Activated CD4-positive, alpha-beta memory T cell treated with anti-CD3 and anti-CD28 coated beads for 36 hours (primary cell): ENCODE measurements at places on chromosomes 1 and 21.

DNA sequence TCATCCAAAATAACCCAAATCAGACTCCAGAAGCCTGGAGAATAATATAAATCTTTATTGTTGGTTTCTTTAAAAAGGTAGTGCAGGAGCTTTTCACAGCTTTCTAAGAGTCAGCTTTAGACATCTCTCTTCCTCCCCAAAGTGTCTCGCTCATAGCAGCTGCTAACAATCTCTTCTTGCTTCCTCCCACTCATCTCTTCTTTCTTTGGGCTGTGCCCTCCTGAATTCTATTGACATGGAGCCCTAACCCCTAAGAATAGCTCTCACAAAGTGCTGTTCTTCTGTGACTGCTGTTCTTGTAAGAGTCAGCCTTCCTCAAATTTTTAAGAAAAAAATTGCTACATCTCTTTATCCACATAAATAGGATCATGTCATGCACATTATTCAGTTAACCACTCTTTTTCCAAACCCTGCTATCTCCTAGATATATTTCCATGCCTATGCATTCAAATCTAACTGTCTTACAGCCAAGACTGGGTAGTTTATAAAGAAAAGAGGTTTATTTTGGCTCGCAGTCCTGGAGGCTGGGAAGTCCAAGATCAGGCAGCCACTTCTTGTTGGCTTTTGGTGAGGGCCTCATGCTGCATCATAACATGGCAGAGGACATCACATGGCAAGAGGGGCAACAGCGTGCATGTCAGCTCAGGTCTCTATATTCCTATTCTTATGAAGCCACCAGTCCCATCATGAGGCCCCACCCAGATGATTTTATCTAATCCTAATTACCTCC is 301.0 kb upstream of the POU3F1 start:
- H3K4me3 ChIP-seq, result no peak overlapping the region
- H3K27me3 ChIP-seq, result peaks cover 14% of the 10 kb centered on the region
- no peak for DNase-seq
- peaks cover 7% of the 10 kb centered on the region for H3K4me1 ChIP-seq

DNA sequence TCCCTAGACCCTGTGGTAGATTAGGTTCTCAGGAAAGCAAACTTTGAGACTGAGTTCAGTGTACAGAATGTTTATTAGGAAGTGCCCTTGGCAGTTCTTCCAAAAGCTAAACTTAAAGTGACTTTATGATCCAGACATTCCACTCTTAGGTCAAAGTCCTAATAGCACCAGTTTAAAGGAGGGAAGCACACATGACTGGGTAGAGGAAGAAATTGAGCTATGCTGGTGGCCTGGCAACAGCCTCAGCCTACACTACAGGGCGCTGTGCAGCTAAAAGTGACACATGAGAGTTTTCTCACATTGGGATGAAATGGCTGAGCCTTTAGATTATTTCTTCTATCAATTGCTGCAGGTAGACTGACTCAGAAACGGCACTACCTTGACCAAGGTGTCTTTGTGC is 280.4 kb downstream of the BRINP2 start:
- no peaks in the 10 kb centered on the region for H3K27me3 ChIP-seq
- H3K36me3 ChIP-seq, result no peaks in the 10 kb centered on the region
- no peak overlapping the region for H3K4me3 ChIP-seq
- no peak overlapping the region for H3K27ac ChIP-seq
- DNase-seq, result no peak
- H3K4me1 ChIP-seq, result no peaks in the 10 kb centered on the region

- DNase-seq, result no peak
- H3K27me3 ChIP-seq, result no peaks in the 10 kb centered on the region
- no peak overlapping the region for H3K27ac ChIP-seq
- no peaks in the 10 kb centered on the region for H3K4me1 ChIP-seq
- no peak overlapping the region for H3K4me3 ChIP-seq
- no peaks in the 10 kb centered on the region for H3K36me3 ChIP-seq
These were observed 112.9 kb downstream of the CDC7 start for GRCh38 chr1:91613595-91613994.

- H3K27me3 ChIP-seq, result no peaks in the 10 kb centered on the region
- H3K4me3 ChIP-seq, result no peak overlapping the region
- no peak for DNase-seq
- H3K36me3 ChIP-seq, result no peaks in the 10 kb centered on the region
- H3K4me1 ChIP-seq, result peaks cover 44% of the 10 kb centered on the region
- no peak overlapping the region for H3K27ac ChIP-seq
These were observed 60.0 kb upstream of the EPS8L3 start for GRCh38 chr1:109823543-109824348.

- H3K4me1 ChIP-seq, result no peaks in the 10 kb centered on the region
- no peak overlapping the region for H3K27ac ChIP-seq
- peaks cover 17% of the 10 kb centered on the region for H3K27me3 ChIP-seq
- no peaks in the 10 kb centered on the region for H3K36me3 ChIP-seq
These were observed 61.8 kb upstream of the PGBD5 start for GRCh38 chr1:230487773-230488428.

GRCh38 chr1:214028095-214028494 is 40.3 kb downstream of the PROX1 start:
- no peak overlapping the region for H3K4me3 ChIP-seq
- no peaks in the 10 kb centered on the region for H3K4me1 ChIP-seq
- no peak for DNase-seq
- peaks cover 7% of the 10 kb centered on the region for H3K27me3 ChIP-seq
- no peak overlapping the region for H3K27ac ChIP-seq

- DNase-seq, result no peak
- no peak overlapping the region for H3K4me3 ChIP-seq
- H3K36me3 ChIP-seq, result no peaks in the 10 kb centered on the region
- no peak overlapping the region for H3K27ac ChIP-seq
- no peaks in the 10 kb centered on the region for H3K27me3 ChIP-seq
These were observed 133.8 kb downstream of the PTPRC start for GRCh38 chr1:198772626-198773025.

DNA sequence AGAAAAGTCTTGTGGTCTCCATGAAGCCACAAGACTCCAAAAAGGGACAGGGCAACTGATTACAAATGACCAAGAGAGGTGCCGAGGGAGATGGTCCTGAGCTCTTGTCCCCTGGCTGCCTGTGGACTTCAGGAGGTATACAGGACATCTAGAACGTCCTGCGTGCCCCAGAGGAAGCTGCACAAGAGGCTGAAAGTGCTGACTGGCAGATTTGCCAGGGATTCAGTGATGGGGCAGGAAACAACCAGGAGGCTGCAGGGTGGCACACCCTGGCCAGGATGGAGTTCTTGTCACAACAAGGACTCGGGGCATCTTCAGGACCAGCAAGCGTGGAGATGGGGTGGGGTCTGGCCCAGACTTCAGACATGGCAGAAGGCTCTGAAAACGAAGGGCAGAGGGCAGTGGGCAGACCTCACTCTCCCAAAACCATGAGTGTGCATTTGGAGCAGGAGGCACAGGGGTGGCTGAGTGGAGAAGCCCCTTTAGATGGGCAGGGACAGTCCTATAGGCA is 13.4 kb upstream of the PKP1 start:
- H3K4me3 ChIP-seq, result no peak overlapping the region
- H3K27ac ChIP-seq, result no peak overlapping the region
- no peaks in the 10 kb centered on the region for H3K36me3 ChIP-seq
- H3K4me1 ChIP-seq, result no peaks in the 10 kb centered on the region
- DNase-seq, result no peak

GRCh38 chr1:163970699-163971098 is 588.3 kb upstream of the PBX1 start:
- no peak overlapping the region for H3K27ac ChIP-seq
- H3K4me3 ChIP-seq, result no peak overlapping the region

GRCh38 chr1:232943679-232944252 is 6.6 kb upstream of the NTPCR start:
- peak overlapping the region; percentile 79 for H3K27ac ChIP-seq
- H3K36me3 ChIP-seq, result no peaks in the 10 kb centered on the region
- H3K4me3 ChIP-seq, result no peak overlapping the region
- H3K27me3 ChIP-seq, result peaks cover 5% of the 10 kb centered on the region
- DNase-seq, result peak; percentile 59

- H3K27me3 ChIP-seq, result peaks cover 4% of the 10 kb centered on the region
- no peak overlapping the region for H3K27ac ChIP-seq
- H3K4me1 ChIP-seq, result no peaks in the 10 kb centered on the region
- no peak overlapping the region for H3K4me3 ChIP-seq
- DNase-seq, result no peak
These were observed 152.9 kb downstream of the ZBTB18 start for GRCh38 chr1:244204004-244204403.

GRCh38 chr1:23774174-23774880 is 3.9 kb upstream of the PITHD1 start:
- no peak overlapping the region for H3K4me3 ChIP-seq
- peaks cover 30% of the 10 kb centered on the region for H3K4me1 ChIP-seq
- no peak for DNase-seq

GRCh38 chr1:66309006-66309741 is 224.8 kb upstream of the SGIP1 start:
- no peaks in the 10 kb centered on the region for H3K27me3 ChIP-seq
- H3K4me1 ChIP-seq, result no peaks in the 10 kb centered on the region
- no peaks in the 10 kb centered on the region for H3K36me3 ChIP-seq

- peaks cover 9% of the 10 kb centered on the region for H3K27me3 ChIP-seq
- H3K4me1 ChIP-seq, result no peaks in the 10 kb centered on the region
- no peak for DNase-seq
- no peak overlapping the region for H3K27ac ChIP-seq
- H3K4me3 ChIP-seq, result no peak overlapping the region
- H3K36me3 ChIP-seq, result no peaks in the 10 kb centered on the region
These were observed 47.6 kb upstream of the ADARB1 start for GRCh38 chr21:45026826-45027225.

DNA sequence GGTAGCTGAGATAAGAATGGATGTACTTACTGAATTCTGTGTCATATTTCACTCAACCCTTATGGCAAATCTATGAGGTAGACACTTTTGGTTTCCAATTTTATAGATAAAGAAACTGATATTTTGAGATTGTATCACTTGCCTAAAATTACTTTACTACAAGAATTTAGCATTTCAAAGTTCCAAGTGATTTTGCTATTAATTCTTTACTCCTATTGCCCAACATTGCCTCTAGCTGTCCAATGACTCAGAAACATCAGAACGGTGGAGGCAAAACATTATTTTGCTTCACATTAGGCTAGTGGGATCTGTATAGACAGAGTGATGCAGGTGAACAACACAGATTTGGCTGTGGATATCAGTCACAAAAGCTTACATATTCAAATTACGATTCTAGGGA is 747.2 kb upstream of the NEGR1 start:
- no peaks in the 10 kb centered on the region for H3K27me3 ChIP-seq
- no peak overlapping the region for H3K27ac ChIP-seq
- H3K36me3 ChIP-seq, result no peaks in the 10 kb centered on the region
- no peak overlapping the region for H3K4me3 ChIP-seq
